Upper lobe of right lung (tissue), 1 donor: ENCODE measurements at places on chromosomes 5 and 9. TPM values are rescaled to one million over a fixed set of nuclear protein-coding genes. Genes with fewer than 3 reads are reported as not detected.

- no peak for DNase-seq
Observed at GRCh38 chr9:38393128-38393796, 760 bp downstream of the ALDH1B1 start.

- DNase-seq: no peak
Observed at GRCh38 chr5:167180906-167181305, 1110.5 kb upstream of the WWC1 start.

DNA sequence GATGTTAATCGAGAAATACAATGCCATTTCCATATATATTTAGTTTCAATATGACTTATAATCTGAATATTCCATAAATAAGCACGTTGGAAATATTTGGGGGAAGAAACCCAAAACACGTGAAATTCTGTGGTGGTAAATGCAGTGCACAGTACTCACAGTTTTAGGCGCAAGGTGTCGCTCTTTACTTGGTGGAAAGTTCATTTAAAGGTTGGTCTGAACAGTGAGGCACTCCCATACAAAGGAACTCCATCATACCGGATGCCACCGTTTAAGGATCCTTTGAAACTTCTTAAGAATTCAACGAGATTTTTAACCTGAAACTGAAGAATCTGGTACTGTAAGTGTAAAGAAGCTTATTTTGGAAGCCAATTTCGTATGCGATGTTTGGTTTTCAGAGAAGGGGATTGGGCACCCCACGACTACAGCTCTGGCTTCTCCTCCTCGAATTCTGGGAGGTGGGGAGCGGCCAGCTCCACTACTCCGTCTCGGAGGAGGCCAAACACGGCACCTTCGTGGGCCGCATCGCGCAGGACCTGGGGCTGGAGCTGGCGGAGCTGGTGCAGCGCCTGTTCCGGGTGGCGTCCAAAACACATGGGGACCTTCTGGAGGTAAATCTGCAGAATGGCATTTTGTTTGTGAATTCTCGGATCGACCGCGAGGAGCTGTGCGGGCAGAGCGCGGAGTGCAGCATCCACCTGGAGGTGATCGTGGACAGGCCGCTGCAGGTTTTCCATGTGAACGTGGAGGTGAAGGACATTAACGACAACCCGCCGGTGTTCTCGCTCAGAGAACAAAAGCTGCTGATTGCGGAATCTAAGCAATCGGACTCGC, at the start of gene PCDHA11:
Gene PCDHA11, plus strand, starts transcription at position 237 of the 834 bp plus-strand sequence. Its CDS starts 147 bp downstream, at position 384.
- DNase-seq: no peak

FRRS1L gene
- 0.09 TPM for total RNA-seq

DNA sequence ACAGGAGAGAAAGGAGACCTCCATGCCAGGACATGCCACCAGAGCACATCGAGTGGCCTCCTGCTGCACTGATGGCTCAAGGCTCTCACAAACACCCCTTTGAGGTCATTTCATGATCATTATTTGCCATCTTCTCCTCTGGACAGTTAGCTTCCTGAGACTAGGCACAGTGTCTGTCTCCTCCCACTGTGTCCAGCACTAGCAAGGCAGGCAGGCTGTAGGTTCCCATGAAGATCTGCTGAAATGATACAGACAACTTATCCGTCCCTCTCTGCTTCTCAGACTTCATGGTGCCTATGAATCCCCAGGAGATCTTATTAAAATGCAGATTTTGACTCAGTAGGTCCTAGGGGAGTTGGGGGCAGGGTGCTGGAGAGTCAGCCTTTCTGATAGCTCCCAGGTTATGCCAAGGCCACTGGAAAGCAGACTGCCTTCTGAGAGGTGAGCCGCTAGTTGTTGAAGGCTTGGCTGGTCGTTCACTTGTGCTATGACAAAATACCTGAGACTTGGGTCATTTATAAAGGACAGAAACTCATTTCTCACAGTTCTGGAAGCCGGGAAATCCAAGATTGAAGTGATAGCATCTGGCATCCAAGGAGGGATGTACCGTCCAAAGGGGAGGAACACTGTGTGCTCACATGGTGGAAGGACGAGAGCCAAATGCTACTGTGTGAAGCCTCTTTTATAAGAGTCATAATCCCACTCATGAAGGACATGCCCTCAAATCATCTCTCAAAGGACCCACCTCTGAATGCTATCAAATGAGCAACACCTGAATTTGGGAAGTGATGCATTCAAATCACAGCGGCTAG, 183.4 kb downstream of the SPOCK1 start:
- no peak for DNase-seq

DNA sequence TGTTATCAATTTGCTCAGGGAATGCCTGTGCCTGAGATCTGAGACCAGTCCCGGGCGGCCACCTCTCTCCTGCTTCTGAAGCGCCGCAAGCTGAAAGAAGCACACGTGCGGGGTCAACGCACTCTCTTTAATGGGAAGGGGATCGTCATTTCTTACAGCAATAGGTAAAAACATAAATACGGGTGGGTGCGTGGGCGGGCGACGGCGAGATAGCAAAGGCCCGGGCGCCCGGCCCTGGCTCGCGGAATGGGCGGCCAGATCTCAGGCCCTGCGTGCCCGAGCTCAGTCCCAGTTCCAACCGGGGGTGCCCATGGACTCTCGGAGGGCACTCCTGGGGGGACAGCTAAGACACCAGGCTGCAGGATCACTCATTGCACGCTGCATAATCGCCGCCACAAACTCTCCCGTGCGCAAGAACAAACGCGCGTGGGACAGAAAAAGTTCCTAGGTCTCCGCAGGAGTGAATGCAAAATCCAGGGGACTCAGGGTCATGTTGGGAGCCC, 3.0 kb downstream of the NKX2-5 start:
- DNase-seq: no peak

PCDH1 gene
- 66.6 TPM for total RNA-seq

GRCh38 chr5:93567424-93567823, 13.6 kb downstream of the NR2F1-AS1 start:
- DNase-seq: no peak

CDO1 gene
- 20.1 TPM for total RNA-seq

- no peak for DNase-seq
Observed at GRCh38 chr5:74040811-74041491, 415.0 kb downstream of the ARHGEF28 start.

GRCh38 chr9:100011062-100011681, 87.6 kb downstream of the ERP44 start:
- no peak for DNase-seq

GRCh38 chr5:664994-665360, 28.2 kb downstream of the TPPP start:
- DNase-seq: no peak

DNA sequence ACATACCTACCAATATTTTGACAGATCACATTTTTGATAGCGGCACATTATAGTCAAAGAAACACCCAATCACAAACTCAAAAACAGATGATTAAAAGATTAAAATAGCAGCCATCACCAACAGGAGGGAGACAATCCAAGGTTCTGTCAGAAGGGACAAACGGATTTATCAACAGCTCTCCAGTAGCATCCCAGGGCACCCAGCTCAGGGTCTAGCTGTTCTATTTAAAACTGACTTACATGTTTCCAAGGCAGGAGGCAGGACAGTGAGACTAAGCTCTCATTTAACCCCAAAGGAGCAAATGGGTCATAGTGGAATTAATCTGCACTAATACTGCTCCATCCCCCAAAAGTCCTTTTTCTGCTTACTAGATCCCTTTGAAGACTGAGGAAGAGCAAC, 3.2 kb downstream of the AGTPBP1 start:
- no peak for DNase-seq

PCDHA1 gene
- not detected for total RNA-seq

DNA sequence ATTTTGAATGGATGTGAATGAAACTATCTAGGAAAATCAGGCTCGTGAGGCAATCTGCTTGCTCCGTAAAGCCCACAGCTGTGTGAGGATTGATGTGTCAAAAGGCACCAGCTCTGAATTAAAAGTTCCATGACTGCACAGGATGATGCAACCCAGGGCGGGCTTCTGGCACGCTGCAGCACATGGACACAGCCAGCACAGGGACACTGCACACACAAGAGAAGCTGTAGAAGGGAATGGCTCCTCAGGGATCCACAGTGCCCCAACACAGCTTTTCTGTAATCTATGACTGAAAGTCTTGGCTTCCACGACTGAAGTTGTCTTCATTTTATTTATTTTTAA, 151.0 kb downstream of the GCNT1 start:
- peak; percentile 67 for DNase-seq

DNA sequence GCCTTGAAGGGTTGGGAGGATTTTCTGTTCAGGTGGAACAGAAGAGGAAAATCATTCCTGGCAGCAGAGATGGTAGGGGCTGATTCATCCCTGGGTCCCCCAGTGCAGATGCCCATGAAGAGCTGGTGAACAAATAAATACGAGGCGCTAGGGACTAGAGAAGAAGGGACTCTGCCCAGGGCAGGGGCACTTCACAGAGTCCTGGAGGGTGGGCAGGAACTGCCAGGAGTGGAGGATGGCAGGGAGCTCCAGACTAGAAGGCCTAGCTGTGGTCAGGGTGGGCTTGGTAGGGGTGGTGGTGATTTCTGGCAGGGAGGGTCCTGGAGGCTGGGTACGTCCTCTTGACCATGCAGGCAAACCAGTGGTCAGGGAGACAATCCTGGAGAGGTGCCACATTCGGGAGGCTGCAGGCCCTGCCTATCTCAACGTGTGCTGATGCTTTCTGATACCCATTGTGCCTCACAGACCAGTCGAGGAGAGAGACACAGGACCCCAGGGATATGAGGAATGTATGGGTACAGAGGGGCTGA, 69.9 kb downstream of the CRB2 start:
- peak; percentile 37 for DNase-seq

DNA sequence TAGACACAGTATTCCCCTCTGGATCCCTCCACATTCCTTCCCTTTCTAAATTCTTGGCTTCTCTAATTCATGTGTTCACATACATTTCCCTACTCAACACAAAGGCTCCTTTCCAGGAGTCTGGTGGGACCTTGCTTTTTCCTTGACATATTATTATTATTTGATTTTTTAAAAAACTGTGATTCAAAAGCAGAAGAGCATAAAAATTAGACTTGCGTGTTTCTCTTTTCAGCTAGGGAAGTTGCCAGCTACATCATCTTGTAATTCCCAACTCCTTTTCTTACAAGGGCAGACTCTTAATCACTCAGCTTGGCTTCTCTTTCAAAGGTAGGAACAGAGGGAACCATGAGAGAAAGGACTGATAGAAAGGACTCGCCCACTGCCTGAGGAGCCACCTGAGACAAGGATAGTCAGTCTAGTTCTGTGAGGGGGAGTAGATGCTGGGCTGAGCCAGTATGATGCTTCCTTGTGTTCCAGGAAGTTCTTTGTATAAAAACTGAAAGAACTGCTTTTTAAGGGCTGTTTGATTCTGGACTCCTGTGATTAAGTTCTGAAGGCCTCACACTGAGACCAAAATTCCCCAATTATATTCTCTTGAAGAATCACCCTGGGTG, 51.0 kb upstream of the DPYSL3 start:
- DNase-seq: no peak

ZDHHC11 gene
- 12.6 TPM for total RNA-seq

- no peak for DNase-seq
Observed at GRCh38 chr9:105073147-105073546, 145.2 kb upstream of the ABCA1 start.

- DNase-seq: no peak
Observed at GRCh38 chr9:19104515-19105282, 2.0 kb upstream of the HAUS6 start.

- no peak for DNase-seq
Observed at GRCh38 chr5:115072266-115073064, 97.2 kb downstream of the TRIM36 start.

GRCh38 chr5:45038366-45038987, 229.7 kb downstream of the MRPS30 start:
- no peak for DNase-seq

- no peak for DNase-seq
Observed at GRCh38 chr9:91416096-91416712, 7.4 kb downstream of the NFIL3 start.

- no peak for DNase-seq
Observed at GRCh38 chr5:126680191-126680817, 79.6 kb downstream of the PHAX start.

GRCh38 chr9:752201-752600, 89.3 kb upstream of the DMRT1 start:
- DNase-seq: no peak

DNA sequence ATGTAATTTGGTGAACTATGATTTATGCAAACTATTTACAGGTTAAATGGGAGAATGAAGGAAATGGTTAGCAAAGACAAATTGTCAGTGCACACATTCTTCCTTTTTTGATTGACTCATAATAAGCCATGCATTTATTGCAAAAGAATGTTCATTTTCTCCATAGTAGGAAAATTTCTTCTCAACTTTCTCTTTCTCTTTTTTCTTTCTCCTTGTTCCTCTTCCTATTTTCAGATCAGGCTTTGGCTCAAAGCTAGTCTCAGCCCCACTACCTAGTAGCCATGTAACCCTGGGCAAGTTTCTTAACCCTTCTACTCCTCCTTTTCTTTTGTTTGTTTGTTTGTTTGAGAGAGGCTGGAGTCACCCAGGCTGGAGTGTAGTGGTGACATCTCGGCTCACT, 156.6 kb downstream of the PIK3R1 start:
- DNase-seq: no peak

PCDHB4 gene
- total RNA-seq: 3.0 TPM

DNA sequence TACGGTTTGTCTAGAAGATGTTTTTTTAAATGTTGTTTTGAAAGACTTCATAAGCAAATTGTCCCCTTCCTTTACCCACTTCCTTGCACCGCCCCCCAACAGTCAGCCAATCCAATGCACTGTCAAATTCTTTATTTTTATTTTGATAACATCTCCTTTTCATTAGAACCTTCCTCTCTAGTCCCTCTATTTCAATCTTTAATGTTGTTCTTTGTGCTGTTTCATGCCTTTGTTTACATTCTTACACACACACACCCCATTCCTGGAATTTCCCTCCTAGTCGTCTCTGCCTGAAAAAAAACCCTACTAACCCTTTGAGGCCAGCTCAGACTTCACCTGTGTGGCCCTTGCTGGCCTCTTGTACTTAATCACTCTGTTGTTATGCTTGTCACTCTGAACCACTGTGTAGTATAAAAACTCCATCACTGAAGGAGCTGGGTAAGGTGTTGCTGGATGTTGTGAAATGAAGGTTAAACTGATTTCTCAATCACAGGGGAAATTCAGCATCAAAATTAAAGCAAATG, 133.4 kb downstream of the UGCG start:
- no peak for DNase-seq

DNA sequence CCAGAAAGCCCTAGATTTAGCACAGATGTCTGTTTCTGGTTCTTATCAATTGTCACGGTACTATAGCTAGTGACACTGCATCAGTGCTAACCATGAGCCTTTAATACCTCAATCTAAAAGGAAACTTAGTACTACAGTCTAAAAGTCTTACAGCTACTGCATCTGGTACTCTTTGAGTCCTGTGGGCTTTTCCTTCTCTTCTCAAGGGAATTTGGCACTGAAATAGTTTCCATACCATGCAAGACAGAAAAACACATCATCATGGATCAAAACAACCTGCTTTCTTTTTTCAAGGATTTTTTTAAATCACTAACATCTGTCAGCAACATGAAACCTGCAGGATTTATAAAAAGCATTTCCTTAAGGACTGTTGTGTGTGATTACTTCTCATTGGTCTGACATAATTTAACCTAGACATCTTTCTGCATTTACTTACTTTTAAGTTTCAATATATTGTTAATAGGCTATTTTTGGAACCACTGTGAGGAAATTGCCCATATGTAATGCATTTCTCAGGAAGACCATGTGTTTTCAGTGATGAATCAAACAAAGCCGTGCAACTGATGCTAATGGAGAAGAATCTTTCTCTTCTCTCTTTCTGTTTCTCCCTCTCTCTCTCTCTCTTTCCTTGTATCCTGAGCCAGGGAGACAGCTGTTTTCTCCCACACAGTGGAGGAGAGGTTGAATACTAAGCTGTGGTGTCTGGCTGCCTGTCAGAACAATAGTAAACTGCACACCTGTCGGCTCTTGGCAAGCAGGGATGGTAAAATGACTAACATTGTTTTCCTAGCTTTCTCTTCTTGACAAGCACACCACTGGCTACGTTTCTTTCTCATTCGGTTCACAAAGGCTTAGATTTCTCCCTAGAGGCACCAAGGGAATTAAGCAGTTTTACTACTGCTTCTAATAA, 273.4 kb downstream of the CSNK1G3 start:
- DNase-seq: no peak

PCDHA3 gene
- 1.3 TPM for total RNA-seq
